ENCODE measurements at places on chromosomes 2 and 18.

DNA sequence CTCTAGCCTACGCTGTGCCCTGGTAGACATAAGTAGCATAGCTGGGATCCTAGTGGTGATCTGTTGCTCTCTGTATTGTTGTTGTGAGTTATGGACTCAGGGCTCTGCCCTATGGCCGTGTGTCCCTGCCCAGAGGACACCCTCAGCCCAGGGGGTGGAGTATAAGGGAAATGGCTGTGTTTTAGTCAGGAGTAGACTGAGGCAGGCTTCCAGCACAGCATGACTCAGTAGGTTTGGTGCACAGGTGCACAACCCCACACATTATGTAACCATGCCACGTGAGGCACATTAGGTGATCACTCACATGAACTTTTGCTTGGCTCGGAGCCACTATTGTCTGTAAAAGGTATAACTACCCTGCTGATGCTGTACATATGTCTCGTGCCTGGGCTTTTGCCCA lies 59.9 kb upstream of the PEX13 start:
- no peak for DNase-seq

DNA sequence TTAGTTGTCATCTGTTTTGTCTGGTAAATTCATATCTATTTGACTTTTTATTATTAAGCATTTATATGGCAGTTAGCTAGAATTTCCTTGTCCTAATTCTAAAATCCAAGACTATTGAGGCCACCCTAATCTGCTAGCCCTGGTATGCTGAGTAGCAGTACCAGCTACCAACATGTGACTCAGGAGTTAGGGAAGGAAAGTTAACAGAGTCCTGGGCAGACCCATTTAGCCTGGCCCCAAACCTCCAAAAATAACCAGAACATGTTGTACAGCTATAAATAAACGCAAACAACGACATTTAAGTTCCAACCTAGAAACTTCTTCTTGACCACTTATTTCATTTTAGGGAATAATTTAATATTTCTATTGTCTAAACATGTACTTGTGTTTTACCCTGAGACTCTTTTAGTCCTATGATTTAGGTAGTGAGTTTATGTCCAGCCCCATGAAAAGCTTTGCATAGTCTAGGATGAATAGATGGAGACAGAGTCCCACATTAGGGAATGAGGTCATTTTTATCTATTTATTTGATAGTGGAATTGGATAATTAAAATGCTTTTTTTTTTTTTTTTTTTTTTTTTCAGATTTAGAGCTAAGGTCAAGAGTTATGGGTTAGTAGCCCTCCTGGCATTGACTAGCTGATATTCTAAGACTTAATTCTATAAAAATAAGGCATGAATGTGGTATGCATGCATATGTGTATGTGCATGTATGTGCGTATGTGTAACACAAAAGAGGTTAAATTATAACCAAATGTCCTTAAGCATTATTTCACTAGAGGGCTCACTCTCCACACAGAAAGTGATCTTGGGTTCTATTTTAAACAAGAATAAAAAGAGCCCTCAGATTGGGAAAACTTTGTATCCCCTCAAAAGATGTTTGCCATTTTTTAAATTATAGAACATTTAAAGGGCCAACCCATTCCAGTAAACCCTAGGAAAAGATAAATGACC lies 160.1 kb upstream of the MAPRE2 start:
- DNase-seq, result no peak

GRCh38 chr2:189466656-189467055 lies 25.4 kb downstream of the WDR75 start:
- no peak for DNase-seq

DNA sequence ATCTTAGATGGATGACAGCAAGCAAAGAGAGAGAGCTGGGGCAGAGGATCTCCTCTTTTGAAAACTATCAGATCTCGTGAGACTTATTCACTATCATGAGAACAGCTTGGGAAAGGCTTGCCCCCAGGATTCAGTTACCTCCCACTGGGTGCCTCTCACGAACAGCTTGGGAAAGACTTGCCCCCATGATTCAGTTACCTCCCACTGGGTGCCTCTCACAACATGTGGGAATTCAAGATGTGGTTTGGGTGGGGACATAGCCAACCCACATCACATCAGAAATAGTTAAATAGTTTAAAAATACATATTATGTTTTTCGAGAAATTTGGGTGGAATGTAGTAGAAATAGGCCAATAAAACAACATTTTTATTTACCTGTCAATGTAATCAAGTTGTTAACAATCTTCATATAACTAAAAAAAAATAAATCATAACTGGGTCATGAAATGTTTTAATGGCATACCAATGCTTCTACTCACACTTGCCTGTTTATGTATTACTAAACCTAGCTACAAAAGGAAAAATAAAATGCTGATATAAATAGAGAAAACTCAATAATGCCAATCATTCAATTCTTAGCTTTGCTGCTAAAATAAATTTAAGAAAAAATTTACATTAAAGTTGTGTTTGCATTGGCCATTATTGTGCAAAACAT lies 608.9 kb downstream of the SUCLG1 start:
- no peak for DNase-seq

GRCh38 chr18:77110936-77111335 lies 21.6 kb downstream of the MBP start:
- no peak for DNase-seq

- no peak for DNase-seq
Observed at GRCh38 chr18:48326901-48327675, 82.1 kb downstream of the ZBTB7C start.

GRCh38 chr2:46504685-46505471 lies 25.5 kb downstream of the TMEM247 start:
- no peak for DNase-seq

- no peak for DNase-seq
Observed at GRCh38 chr18:57083485-57083884, 63.4 kb upstream of the BOD1L2 start.

- DNase-seq, result no peak
Observed at GRCh38 chr2:128805237-128805636, 486.6 kb upstream of the HS6ST1 start.

DNA sequence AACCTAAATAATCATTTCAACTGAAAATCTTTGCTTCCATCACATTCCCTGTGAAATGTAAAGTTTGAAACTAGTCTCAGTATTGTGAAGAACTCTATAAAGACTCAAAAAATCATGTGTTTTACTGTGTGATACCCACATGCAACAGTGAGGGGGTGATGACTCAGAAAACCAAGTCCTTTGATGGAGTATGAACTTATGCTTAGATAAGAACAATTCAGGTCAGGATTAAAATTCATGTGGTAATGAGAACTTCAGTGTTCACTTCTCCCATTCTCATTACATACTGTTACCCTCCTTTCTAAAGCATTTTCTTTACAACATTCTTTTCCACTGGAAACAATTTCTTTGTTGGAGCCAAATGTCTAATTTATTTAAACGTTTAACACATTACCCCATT lies 360.2 kb downstream of the FSIP2 start:
- DNase-seq, result no peak

DNA sequence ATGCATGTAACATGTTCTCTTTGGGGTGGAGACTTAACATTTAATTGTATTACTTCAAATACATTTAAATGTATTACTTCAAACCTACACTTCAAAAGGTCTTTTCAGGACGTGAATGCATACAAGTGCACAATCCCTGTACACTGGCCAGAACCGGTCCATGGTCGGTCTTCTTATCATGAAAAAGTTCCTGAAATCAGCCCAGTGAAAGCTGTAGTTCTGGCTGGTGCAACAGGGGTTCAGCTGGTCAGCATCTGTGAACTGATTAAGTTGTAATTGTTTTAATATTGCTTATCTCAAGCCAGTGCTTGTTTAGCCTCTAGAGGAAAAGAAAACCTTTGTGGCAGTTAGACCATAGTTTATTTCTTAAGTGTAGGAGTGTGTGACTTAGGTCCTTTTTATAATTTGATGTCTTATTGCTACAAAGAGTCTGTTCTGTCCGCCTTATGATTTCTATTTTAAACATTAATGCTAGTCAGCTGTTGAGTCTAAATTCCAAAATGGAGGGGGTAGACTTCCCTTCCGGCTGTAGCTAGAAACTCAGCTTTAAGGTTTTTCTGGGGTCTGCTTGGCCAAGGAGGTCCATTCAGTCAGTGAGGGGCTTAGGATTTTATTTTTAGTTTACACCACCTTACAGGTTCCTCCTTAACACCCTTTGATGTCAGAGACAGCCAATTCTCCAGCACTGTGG lies 768 bp upstream of the CYBRD1 start:
- DNase-seq, result no peak

DNA sequence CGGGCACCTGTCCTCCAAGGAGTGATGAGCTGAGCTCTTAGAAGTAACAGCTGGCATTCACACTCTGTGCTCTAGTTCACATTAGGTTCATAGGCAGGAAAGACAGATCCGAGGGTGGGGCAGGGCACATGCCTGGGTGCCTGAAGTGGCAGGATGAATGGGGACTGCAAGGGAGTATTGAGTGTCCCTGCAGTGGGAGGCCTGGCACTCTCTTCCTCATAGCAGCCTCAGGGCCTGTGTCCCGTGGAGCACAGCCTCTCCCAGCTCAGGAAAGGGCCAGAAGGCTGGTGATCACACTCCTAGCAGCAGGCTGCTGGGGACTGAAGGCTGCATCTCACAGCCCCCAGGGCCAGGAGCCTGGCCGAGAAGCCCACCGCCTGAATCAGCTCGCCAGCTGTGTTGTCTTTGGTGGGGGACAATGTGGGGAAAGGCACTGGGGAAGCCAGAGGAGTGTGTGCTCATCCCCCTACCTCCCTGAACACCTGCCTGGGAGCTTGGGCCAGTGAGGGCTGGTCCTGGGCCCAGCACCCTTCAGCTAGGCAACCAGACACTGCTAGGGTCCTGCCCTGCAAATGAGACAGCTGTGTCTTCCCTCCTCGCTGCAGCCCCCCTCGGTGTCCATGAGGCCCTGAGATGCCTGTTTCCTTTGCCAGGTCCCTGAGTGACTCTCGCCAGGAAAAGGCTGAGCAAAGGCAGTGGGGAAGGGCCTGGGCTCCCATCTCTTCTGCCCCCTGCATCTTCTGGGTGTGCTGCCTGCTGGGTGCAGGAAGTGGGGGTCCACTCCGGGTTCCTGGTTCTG lies 48.2 kb upstream of the HS6ST1 start:
- DNase-seq, result no peak
